Occipital lobe (tissue), 3 donors: ENCODE measurements at places on chromosomes 2 and 18.

DNA sequence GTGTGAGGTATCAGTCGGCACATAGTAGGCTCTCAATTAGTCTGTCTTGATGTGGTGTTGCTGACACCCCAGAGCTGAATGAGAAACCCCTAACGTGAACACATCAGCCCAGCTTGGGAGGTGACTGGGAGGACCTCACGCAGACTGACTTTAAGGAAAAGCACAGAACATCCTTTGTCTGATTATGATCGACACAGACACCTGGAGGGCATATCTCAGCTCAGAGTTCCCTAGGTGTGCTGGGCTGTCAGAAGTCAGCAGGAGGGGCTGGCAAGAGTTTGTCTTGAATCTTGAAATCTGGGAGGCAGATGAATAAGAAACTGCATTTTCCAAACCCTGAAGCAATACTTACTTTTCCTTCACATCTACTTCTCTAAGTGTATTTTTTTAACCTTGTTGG is 16.8 kb upstream of the MYCN start:
- no peak for DNase-seq

DNA sequence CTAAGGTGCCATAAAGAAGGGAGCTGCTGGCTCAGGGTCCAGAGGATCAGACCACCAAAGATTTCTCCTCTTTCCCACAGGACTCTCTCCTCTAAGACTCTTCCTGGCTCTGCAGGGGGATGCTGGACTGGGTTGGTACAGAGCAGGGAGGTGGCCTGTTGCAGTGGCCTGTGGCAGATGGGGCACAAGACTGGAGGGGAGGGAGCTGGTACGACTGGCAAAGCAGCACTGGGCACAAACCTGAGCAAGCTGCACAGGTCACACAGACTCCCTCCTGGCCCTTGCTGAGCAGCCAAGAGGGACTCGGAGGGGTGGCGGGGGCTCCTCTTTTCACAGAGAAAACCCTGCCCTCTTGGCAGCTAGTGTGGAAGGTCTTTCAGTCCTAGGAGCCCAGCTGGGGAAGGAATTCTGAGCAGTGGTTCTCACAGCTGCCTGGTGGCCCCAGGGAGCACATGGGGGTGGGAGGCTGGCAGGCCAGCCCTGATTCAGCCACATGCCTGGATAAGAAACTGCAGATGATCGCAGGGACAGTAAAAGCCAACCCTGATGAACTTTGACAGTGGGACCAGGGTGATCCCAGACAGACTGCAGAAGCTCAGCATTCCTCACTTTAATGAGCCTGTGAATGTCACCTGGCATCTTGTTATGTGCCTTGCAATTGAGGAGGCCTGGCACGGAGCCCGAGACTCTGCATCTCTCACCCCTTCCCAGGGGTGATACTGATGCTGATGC is 32.5 kb upstream of the ACAA2 start:
- no peak for DNase-seq

GRCh38 chr18:78875778-78876650 is 103.6 kb upstream of the SALL3 start:
- DNase-seq, result no peak

DNA sequence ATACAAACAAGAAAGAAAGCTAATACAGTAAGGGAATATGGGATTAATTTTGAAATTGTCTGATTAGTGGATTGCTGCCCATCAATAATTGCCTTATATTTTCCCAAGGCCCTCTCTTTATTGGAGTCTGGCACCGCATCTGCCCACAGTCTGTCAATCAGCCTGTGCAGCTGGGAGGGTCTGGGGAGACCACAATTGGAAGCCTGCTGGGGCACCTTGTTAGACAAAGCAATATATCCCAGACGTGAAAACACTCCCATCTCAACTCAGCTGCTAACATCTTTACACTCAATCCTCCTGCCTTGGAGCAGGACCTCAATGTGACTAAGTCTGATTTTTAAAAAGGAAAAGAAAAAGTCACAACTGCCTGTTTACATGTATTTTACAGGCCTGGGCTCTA is 258.6 kb downstream of the SRBD1 start:
- no peak for DNase-seq

GRCh38 chr2:52970642-52971041 is 797.0 kb upstream of the CHAC2 start:
- DNase-seq, result no peak

GRCh38 chr2:80370375-80371009 is 65.9 kb upstream of the LRRTM1 start:
- DNase-seq, result no peak

GRCh38 chr18:79848579-79849327 is 51.0 kb downstream of the KCNG2 start:
- DNase-seq, result no peak

GRCh38 chr2:240931319-240931949 is 25.3 kb downstream of the CROCC2 start:
- DNase-seq, result no peak

GRCh38 chr2:102437122-102437521 is 14.2 kb downstream of the IL18RAP start:
- DNase-seq, result no peak

DNA sequence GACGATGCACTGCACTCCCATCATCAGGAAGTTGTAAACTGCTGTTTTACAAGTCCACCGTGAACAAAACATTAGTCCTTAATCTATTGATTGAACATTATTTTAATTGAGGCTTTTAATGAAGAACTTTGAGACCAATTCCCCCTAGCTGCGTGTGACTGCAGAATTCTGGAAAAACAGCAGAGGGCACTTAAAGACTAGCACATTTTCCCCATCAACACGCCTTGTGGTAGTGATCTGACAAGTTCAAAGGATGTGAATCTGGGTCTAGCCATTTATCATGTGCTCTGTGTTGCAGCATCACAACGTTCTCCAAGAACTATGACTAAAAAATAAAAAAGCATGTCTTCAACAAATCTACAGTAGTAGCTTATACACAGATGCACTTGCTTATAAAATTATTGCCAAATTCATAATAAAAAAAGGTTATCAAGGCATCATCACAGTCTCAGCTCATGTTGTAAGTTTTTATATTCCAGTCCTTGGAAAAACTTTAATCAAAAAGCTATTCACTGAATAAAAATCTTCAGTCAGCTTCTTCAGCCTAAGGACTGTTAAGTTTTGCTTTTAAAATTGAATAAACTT is 35.8 kb downstream of the SKOR2 start:
- DNase-seq, result no peak

DNA sequence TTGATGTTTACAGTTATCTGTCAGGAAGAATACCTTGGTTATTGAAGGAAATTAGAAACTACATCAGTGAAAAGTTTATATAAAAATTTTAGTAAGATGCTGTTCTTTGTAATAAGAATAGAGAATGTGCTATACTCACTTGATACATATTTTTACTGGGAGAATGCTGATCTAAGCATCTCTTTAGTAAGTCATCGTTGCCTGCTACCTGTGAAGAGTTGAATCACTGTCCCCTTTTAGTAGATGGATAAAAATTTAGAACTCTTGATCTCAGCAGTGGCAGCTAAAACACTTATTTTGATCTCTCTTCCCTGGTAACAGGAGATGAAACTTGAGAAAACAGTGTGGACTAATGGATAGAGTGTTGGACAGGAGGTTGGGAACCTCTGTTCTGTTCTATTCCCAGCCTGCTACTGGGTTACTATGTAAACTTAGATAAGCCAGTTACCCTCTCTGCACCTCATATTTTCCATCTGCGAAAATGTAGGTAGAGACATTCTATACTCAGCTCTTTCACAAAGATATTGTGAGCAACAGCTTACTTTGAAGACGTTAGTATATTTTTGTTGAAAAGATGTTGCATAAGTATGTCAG is 100.3 kb downstream of the FEZ2 start:
- no peak for DNase-seq
